ENCODE measurements at places on chromosomes 12 and 14.

DNA sequence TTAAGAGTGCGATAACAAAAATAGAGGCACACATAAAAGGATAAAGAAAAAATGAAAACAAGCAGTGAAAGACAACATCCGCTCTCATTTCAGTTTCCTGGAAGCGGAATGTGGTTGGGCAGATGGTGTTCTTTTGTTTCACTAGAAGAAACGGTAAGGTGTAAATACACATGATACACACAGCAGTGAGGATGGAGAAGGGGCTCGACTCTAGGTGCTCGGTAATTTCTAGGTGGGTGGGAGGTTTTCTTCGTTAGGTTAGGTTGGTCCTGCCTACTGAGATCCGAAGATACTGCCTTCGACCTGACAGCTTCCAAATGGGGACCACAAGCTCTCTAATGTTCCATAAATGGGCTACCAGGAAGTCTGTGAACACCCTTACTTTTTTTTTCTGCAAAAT lies 1082.5 kb downstream of the BCL11B start:
- DNase-seq: no peak

- no peak for DNase-seq
Observed at GRCh38 chr14:25034803-25035681, 14.9 kb downstream of the STXBP6 start.

DNA sequence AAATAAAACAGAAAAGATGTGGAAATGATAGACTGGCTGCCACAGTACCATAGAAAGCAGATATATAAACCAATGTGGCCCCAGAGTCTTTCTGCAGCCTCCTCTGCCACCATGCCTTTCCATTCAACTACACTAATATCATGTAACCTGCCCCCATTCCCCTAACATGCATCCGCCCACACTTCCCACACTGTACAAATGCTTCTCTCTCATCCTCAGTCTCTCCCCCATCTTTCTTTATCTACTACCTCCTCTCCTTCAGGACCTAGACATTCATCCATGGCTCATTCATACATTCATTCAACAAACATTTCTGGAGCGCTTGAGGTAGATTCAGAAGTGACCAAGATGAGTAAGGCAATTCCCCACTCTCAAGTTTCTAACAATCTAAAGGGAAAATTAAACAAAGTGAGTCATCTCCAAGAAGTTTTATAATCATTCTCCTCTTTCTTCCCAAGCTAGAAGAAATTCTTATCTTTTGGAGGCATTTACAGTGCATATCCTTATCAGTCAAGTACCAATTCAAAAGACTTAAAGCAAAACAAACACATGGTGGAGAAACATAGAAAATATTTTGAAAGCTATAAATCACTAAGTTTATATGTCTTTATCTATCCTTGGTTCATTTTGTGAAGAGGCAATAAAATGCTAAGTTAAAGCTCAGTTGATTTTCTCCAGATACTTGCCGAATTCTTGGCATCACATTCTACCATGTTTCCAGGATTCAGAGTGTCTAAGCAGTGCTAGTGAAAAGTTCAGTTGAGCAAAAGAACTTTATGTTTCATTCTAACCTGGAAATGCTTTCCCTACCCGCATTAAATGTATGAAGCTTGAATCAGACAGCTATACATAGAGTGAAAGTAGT lies 70.5 kb upstream of the FRMD6 start:
- DNase-seq: peak; percentile 43

GRCh38 chr12:105588106-105588505 lies 257.6 kb downstream of the C12orf75 start:
- no peak for DNase-seq

All from AG20443 (cell line).